ENCODE measurements at places on chromosomes 6 and 20. TPM values are rescaled to one million over a fixed set of nuclear protein-coding genes. Genes with fewer than 3 reads are reported as not detected.

SMPDL3A gene
- not detected for total RNA-seq

DNA sequence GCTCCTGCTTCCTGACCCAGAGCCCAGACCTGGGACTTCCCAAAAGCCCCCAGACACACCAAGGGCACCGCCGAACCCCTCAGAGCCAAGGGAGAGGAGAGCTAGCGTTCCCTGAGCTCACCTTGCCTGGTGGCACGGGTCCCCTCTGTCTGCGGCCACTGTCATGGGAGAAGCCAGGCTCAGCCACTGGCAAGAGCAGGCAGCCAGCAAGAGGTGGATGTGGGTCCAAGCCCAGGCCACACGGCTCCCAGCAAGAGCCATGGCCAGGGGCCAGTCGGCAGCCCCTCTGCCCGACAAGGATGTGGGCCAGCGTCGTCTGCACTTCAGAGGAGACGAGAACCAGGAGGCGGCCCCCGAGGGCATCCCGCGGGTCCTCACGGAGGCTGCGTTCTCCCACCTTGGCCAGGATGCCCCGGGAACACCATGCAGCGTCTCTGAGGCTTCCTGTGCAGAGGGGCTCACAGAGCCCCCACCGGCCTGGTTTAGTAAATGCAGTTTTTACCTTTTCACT is 2.2 kb upstream of the PPDPF start:
- H3K27ac ChIP-seq: no peak overlapping the region
- H3K27me3 ChIP-seq: peaks cover 6% of the 10 kb centered on the region
- DNase-seq: no peak
- H3K36me3 ChIP-seq: peaks cover 23% of the 10 kb centered on the region
- no peak overlapping the region for H3K4me3 ChIP-seq

- H3K4me1 ChIP-seq: no peaks in the 10 kb centered on the region
- DNase-seq: no peak
- no peak overlapping the region for H3K4me3 ChIP-seq
- no peak overlapping the region for H3K27ac ChIP-seq
- no peaks in the 10 kb centered on the region for H3K27me3 ChIP-seq
These were observed 214.8 kb downstream of the ZDHHC14 start for GRCh38 chr6:157595768-157596167.

- H3K27me3 ChIP-seq: no peaks in the 10 kb centered on the region
- H3K36me3 ChIP-seq: no peaks in the 10 kb centered on the region
- no peak overlapping the region for H3K4me3 ChIP-seq
These were observed 272.1 kb upstream of the EYS start for GRCh38 chr6:65979120-65979519.

GRCh38 chr6:39516471-39516870 is 194.0 kb upstream of the KCNK16 start:
- peaks cover 4% of the 10 kb centered on the region for H3K27me3 ChIP-seq
- no peaks in the 10 kb centered on the region for H3K4me1 ChIP-seq
- H3K4me3 ChIP-seq: no peak overlapping the region
- H3K27ac ChIP-seq: no peak overlapping the region
- DNase-seq: no peak
- H3K36me3 ChIP-seq: no peaks in the 10 kb centered on the region

- H3K27me3 ChIP-seq: no peaks in the 10 kb centered on the region
- peak overlapping the region; percentile 93 for H3K27ac ChIP-seq
- peaks cover 32% of the 10 kb centered on the region for H3K4me1 ChIP-seq
- H3K36me3 ChIP-seq: peaks cover 4% of the 10 kb centered on the region
- DNase-seq: peak; percentile 76
These were observed 796 bp upstream of the RREB1 start for GRCh38 chr6:7106752-7107577.

DNA sequence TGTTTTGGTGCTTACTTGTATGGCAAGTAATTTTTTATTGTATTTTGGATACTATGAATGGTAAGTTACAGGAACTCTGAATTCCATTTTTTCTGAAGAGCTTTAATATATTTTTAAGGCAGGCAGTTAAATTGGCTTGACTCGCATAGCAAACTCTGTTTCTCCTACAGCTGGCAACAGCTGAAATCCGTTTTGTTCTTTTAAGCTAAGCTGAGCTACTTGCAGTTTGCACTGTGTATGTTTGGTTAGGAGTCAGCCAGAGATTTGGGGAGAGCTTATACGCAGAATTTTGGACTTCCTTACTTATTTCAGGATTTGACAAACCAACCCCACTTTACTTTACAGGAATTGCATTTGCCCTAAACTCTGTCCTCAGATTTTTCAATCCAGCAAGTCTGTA is 179.1 kb downstream of the COL19A1 start:
- DNase-seq: no peak
- no peaks in the 10 kb centered on the region for H3K36me3 ChIP-seq
- no peak overlapping the region for H3K27ac ChIP-seq
- no peak overlapping the region for H3K4me3 ChIP-seq
- no peaks in the 10 kb centered on the region for H3K4me1 ChIP-seq
